Activated CD8-positive, alpha-beta T cell treated with anti-CD3 and anti-CD28 coated beads, Interleukin-2, amount 10 ng/mL, durations not matched to agents 7 days and 5 days (primary cell): ENCODE measurements at places on chromosomes 16 and 17. TPM values are rescaled to one million over a fixed set of nuclear protein-coding genes. Genes with fewer than 3 reads are reported as not detected.
A peak's percentile ranks its signal among the peaks of the same experiment; 100 is the strongest.

The KRT15 gene
- not detected for total RNA-seq

The ABCC3 gene
- not detected for total RNA-seq

- no peak for DNase-seq
Measured at GRCh38 chr16:50478773-50479149, 69.4 kb upstream of the NKD1 start.

The ITFG1 gene
- 24.4 TPM for total RNA-seq

The NOTUM gene
- total RNA-seq, result 0.29 TPM

DNA sequence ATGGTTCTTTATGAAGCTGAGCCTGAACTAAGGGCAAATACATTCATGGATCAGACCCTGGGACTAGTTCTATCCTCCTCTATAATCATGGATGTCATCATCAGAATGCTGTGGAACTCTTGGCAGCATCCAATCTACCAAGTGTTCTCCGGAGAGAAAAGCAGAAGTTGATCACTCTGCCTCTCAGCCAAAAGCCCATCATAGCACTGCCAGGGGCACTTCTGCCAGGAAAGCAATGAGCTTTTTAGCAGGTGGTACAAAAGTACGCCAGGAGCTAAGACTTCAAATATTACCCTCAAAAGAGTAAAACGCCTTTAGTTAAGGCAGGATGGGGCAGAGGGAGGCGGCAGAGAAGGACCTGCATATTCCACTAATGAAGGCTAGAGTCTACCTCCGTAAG, 279.0 kb downstream of the SLC39A11 start:
- no peak for DNase-seq

DNA sequence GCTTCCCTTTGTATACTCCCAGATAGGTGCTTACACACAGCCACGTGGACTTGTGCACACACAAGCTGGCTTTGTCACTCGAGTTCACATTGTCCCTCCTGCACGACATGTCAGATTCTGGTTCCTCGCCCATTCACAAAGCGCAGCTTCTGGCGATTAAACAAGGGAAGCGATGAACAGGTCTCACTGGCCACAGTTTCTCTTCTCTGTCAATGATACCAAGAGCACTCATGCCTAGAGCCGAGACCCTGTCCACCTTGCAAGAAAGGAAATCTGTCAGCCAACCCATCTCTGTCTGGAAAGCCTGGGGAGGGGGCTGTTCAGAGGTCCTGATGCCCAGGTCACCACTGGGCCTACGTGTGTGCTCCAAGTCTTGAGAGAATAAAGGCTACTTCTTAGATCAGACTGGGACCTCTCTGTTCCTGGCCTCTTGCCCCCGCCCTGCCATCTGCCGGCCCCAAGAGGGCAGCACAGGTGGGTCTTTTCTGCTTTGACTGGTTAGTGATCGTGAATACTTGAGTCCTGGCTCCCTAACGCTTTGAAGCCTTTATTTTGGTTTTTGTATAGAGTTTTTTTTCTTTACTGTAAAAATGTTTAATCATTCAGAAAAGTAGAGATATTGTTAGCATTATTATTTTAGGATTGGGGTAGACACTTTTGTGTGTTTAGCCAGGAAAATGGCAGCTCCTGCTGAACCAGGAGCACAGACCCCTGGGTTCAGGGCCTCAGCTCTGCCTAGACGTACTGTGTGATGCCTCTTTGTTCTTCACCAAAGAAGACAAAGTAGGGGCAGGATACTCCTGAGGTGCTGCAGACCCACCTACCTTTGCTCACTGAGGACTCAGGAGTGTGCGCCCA, 104.7 kb downstream of the MRM1 start:
- peak; percentile 70 for DNase-seq

The SOST gene
- total RNA-seq, result not detected
